Nucleus accumbens (tissue), 56 donors: ENCODE measurements at places on chromosomes 4 and X.
A peak's percentile ranks its signal among the peaks of the same experiment; 100 is the strongest.

- DNase-seq, result no peak
These were observed 13.1 kb downstream of the TCEAL7 start for GRCh38 chrX:103343105-103343504.

GRCh38 chrX:107504006-107504405 lies 54.6 kb downstream of the FRMPD3 start:
- DNase-seq, result no peak

DNA sequence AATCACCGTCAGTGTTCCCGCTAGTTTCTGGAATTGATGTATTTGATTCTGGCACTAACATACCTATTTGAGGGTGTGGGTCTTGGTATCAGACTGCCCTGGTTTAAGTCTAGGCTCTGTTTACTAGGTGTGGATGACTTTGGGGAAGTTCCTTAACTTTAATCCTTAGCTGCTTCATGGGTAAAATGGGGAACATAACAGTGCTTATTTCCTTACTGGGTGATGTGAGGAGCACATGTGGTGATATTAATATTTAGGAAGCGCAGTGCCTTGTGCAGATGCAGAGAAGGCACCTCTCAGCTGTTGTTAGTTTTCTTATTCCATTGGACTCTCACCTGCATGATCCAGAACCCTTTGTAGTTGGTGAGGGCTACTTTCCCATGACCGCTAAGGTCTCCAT lies 17.1 kb downstream of the RNF4 start:
- no peak for DNase-seq

- peak; percentile 32 for DNase-seq
These were observed at the start of gene PHKA2 for GRCh38 chrX:18983666-18984380. Gene PHKA2 (minus strand): TSS chrX:18984114. CDS start chrX:18983932, 182 bp downstream.

DNA sequence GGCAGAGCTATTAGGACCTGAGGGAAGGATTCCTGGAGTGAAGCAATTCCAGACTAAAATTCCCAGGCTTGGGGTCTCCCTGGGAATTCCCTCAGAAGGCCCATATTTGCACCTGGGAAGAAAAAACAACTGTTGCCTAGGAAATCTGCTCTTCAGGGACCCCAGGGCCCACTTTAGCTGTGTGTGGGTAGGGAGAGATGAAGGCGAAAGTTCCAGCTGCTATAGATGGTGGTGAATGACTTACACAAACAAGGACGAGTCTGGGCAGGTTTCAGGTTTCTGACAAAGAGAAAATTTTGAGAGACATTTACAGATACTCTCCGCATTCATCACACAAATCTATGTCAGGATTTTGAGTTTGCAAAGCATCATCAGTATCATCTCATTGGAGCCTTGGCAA lies 126.1 kb downstream of the GPC3 start:
- DNase-seq, result no peak

DNA sequence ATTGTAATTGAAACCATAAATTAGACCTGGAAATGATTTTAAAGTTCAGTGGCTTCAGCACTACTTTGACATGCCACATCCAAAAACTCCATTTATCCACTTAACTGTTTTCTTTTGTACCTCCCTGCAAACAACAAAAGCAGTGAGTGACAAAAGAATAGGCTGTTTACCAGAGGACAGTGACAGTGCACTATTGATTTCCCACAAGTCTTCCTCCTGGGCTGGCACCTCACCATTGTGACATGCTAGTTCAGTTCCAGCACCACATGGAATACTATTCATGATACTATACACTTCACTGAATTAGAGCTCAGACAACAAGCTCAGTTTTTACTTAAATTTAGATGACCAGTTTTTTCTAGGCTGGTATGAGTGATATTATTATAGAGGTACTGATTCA lies 29.3 kb downstream of the MOSPD2 start:
- DNase-seq, result no peak

- no peak for DNase-seq
These were observed 35.9 kb downstream of the SLC9A6 start for GRCh38 chrX:136021160-136021559.

- no peak for DNase-seq
These were observed 196.9 kb downstream of the NSUN7 start for GRCh38 chr4:40946652-40947051.

- DNase-seq, result no peak
These were observed 38.2 kb downstream of the HPGDS start for GRCh38 chr4:94304365-94304971.

DNA sequence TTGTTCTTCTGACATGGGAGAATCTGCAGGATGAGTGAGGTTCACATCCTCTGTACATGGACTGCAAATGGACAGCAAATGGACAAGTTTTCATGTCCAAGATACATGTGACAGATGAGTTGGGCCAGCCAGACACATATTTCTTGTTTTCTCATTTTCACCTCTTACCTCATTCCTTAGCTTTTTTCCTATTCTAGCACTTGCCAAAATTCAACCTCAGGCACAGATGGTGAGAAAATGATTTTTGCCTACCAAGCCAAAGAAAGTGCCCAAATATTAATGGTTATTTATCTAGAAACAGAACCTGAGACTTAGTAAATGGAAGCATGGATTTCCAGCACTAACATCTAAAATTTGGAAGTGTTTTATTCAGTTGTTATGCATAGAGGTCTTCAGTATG lies 402.2 kb downstream of the AFF2 start:
- no peak for DNase-seq

DNA sequence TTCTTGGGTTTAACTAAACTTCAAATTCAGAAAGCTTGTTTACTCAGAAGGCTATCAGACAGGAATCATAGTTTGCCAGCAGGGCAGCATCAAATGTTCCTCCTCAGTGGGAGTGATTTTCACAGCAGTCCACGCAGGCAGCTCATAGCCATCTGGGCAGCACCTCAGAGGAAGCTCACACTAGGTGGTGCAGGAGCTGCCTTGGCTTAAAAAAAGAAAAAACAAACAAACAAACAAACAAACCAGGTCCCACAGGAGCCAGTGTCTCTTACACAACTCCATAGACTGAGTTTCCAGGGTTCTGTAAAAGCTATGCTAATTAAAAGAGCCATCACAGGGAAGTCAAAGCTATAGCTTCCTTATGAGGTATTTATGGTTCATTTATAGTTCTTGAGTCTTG lies 10.5 kb upstream of the KLHL5 start:
- DNase-seq, result no peak

- no peak for DNase-seq
These were observed 127.6 kb upstream of the HHIP start for GRCh38 chr4:144518181-144518895.

- no peak for DNase-seq
These were observed 90.1 kb downstream of the IRF2 start for GRCh38 chr4:184384056-184384809.

DNA sequence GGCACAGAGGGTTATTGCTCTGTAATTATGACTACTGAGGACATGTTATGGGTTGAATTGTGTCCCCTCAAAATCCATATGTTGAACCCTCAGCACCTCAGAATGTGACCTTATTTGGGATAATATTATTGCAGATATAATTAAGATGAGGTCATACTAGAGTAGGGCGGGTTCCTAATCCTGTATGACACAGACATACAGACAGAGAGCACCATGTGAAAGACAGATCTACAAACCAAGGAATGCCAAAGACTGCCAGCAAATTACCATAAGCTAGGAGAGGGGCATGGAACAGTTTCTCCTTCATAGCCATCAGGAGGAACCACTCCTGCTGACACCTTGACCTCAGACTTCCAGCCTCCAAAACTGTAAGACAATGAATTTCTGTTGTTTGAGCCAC lies 115.2 kb upstream of the OTUD4 start:
- no peak for DNase-seq

DNA sequence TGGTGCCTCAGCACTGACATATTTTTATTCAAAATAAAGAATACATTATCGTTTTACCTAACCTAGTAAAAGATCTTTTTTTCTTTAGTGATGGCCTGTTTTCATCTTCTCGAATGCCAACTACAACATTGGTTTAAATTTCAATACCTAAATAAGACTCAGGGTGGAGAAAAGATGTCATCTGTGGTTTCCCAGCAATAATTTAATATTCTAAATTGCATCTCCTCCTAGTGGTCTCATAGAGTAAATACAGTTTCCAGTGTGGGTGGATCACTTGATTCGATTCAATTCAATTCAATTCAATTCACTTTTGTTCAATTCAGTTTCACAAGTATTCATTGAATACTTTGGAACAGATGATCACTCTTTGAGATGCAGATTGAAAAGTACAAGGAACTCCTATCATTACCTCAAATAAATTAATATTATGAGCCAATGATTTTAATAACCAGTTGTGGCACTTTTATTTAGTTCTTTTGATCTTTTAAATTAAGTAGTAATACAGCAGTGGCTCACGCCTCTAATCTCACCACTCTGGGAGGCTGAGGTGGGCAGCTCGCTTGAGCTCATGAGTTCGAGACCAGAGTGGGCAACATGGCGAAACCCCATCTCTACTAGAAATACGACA lies 427.2 kb downstream of the FAT4 start:
- DNase-seq, result no peak

DNA sequence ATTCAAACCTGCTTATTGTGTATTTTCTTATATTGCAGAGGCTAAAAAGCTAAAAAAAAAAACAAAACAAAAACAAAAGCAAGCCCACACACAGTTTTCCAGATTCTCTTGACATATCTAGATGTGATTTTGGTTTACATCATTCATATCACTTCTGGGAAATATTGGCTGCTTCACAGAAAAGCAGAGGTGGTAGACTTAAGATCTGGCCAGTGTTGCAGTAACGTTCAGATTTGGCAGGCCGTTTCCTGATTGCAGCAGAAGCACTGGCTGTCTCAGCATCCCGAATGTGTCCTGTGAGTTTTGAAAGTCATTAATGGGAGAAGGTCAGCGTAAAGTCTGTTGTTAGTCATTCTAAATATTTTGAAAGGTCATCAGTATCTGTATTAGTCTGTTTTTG lies 2062.0 kb downstream of the ARAP2 start:
- DNase-seq, result no peak

- DNase-seq, result no peak
These were observed 57.5 kb upstream of the SCML1 start for GRCh38 chrX:17679820-17680219.

DNA sequence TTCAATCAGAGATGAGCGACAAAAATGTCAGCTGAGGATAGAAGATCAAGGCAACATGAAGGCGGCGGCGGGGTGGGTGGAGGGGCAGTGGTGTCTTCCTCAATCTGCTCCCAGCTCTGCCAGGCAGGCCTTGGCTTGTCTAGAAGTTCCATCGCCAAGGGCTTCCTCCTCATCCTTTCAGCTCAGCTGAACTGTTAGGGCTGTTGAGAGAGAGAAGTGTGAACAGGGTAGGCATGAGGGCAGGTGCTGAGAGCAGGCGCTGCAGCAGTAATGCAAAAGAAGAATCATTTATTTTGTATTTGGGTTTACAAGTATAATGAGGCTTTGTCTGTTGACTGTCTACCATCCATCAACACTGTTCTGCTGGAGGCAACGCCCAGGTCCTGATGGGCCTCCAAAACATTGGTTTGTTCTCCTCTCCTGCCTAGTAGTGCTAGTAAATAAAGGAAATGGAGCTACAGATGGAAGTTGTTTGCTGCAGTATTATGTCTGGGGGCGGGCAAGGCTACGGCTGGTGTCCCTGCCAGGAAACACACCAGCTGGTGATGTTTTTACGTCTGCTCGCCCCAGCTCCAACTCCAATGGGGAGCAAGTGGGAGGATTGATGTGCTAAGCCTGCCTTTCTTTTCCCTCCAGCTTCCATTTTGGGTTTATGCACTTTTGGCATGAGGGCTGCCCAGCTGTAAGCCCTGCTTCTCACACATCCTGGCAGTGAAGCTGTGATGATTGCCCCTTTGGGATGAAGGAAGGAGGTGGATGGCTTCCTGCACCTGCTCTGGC lies 139.4 kb upstream of the BOD1L1 start:
- no peak for DNase-seq

DNA sequence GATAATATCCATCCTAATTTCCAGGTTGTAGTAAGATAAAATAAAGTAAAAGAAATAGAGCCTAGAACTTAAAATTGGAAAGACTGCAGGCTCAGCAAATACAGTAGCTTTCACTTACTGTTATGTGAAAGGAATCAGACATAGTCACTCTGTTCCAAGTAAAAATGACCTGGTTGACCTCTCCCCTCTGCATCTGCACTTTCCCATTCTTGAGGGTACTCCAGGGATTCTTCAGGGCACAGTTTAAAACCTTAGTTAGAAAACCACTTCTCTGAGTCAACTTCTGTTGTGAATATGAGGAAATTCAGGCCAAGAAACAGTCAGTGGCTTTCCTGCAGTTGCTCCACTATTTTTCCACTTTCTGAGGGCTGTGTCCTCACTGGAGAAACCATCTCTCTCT lies 42.9 kb downstream of the FRAS1 start:
- no peak for DNase-seq

DNA sequence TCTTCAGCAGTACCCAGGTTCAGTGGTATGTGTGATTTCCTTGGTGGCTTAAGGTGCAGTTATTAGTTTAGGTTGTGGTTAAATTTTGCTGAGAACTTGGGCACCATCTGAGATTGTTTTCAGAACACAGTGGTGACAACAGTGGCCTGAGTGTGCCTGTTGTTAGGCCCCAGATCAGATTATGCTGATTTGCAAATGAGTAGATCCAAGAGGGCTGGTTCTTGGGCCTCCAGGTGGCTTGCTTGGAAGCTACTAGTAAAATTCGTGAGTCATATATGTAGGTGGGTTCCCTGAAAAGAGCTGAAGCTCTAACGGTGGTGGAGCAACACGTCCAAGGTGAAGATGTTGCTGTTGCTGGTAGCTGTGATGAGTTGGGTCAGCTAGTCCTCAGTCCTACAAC lies 2619.6 kb downstream of the PCDH7 start:
- no peak for DNase-seq

GRCh38 chrX:51804741-51805140 lies 61.5 kb downstream of the GSPT2 start:
- DNase-seq, result no peak

GRCh38 chr4:122997463-122998101 lies 75.2 kb upstream of the NUDT6 start:
- DNase-seq, result no peak

GRCh38 chr4:90095000-90095399 lies 32.2 kb upstream of the CCSER1 start:
- DNase-seq, result no peak

DNA sequence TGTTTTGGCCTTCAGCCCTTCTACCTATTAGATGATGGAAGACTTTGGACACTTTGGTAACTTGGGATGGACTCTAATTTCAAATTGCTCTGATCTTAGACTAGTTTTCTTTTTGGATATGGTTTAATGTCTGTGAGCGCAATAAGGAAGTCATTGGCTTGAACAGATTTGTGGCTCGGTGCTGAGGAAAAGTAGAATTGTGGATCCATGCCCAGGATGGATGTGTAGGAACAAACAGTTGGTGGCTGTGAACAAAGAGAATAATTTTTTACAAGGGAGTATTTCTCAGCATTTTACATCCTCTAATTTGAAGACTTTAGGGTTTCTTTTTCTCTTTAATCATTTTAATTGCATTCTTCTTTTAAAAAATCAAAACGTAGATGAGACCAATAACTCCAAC lies 327.1 kb downstream of the GLUD2 start:
- DNase-seq, result no peak
